ENCODE measurements at places on chromosomes 16 and 17. TPM values are rescaled to one million over a fixed set of nuclear protein-coding genes. Genes with fewer than 3 reads are reported as not detected.

GRCh38 chr17:51230306-51230705 lies 29.5 kb downstream of the MBTD1 start:
- DNase-seq = no peak

- DNase-seq = no peak
These were observed 66.1 kb upstream of the SMURF2 start for GRCh38 chr17:64728041-64728695.

DNA sequence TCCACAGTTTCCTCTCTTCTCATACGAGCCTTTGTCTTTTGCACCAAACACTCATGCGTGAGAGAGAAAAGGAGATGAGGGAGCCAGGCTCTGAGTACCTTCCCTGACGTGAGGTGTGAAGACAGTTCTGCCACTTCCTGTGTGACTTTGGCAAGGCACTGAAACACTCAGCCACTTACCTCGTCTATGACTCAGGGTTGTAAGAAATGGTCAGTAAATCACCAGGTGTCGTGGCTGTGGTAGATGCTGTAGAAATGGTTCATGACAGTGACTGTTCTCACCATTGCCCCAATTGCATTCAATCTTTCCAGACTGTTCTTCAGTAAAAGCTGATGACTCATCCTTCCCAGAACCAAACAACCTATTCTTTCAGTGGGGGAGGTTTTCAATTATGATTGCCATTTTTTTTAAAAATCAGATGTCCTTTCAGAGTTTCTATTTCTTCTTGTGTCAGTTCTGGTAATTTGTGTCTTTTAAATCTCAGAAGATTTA lies 49.2 kb upstream of the CBFA2T3 start:
- no peak for DNase-seq

GRCh38 chr17:1931844-1932579 lies 93.1 kb downstream of the RTN4RL1 start:
- peak; percentile 25 for DNase-seq

- DNase-seq = no peak
These were observed 22.0 kb downstream of the SP2 start for GRCh38 chr17:47918006-47918405.

The SLC46A1 gene
- total RNA-seq = 5.2 TPM

The TNS4 gene
- total RNA-seq = 0.34 TPM

DNA sequence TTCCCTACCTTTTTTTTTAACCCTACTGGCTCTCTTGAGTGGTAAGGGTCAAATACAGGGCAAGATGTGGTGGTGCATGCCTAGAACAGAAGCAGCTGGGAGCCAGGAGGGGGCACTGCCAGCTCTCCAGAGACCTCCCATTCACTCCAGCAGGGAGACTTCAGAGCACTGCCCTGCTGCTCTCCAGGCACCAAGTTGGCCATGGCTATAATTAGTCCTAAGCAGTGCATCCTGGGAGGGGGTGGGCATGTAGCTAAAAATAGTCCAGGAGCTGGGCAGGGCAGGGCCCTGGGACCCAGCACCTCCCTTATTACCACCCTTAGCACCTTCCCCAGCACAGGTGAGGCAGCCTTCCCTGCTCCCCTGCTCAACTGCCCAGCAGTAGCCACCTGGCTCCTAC lies 3.5 kb downstream of the CORO6 start:
- DNase-seq = no peak

GRCh38 chr17:82117139-82118090 lies 19.4 kb upstream of the FASN start:
- no peak for DNase-seq

- DNase-seq = no peak
These were observed 6.9 kb downstream of the HOXB4 start for GRCh38 chr17:48571024-48571818.

DNA sequence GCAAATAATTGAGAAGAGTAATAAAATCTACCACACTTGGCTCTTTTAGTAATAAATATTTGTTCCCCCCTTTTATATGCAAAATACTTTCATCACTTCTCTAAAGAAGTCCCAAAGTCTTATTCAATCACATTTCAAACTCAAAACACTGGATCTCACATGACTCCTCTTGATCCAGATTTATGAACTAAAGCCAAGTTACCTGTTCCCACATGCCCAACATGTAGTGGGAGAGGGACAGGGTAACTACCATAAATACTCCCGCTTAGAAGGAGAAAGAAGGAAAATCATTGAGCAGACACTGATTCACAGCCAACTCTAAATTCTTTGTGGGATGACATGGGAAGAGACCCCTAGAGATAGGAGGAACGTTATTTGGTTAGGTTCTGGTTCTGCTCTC lies 64.9 kb upstream of the PMFBP1 start:
- no peak for DNase-seq

DNA sequence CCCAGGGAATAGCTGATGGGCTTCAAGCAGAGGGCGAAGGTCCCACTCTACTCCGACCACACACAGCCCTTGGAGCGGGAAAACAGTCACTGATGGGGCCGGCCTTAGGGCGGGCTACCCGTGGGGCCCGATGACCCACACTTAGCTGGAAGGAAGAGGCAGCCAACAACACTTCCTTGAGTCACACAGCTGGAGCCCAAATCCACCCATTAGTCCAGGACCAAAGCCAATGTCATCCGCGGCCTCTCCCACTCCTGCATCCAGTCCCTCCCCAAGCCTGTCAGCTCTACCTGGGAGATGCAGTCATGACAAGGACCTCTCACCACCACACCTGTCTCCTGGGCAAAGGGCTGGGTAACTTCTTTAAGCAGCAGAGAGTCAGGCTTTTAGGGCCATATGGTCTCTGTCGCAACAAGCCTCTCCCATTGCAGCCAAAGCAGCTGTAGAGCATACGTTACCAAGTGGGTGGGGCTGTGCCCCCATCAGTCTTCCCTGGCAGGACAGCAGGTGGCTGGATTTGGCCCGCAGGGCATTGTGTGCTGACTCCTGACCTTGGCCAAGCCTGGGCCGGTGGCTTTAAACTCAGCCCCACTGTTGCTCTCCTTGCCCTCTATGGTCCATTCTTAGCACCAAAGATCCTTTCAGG lies 110.7 kb downstream of the SOCS1 start:
- no peak for DNase-seq

Measured in kidney epithelial cell (primary cell).